PC-3 (cell line): ENCODE measurements at places on chromosomes 11 and 22. TPM values are rescaled to one million over a fixed set of nuclear protein-coding genes. Genes with fewer than 3 reads are reported as not detected.

The PIH1D2 gene
- total RNA-seq: 0.75 and 1.7 TPM in 2 replicates

GRCh38 chr11:103228807-103229206 lies 119.6 kb downstream of the DYNC2H1 start:
- no peaks in the 10 kb centered on the region for H3K36me3 ChIP-seq
- H3K27me3 ChIP-seq: no peaks in the 10 kb centered on the region
- no peak for DNase-seq
- H3K27ac ChIP-seq: no peak overlapping the region
- no peak overlapping the region for H3K4me3 ChIP-seq
- no peaks in the 10 kb centered on the region for H3K4me1 ChIP-seq

The GLYAT gene
- total RNA-seq: not detected in 2 replicates

DNA sequence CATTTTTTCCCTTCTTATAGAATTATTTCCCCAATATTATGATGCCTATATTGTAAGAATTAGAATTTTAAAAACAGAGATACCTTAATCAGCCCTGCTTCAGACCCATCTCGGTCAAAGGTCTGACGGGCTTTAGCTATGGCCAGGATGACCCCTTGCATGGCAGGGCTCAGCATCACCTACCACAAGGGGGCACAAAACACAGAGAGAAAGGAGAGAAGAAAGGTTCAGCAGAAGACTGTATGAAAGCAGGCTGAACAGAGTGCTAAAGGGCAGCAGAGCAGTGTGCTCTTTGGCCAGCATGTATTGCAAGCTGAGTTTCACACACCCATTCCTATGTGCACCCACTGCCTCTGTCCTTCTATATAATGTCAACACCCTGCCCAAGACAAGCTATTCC lies 26.8 kb downstream of the CLDN25 start:
- peak; percentile 59 for DNase-seq
- peaks cover 34% of the 10 kb centered on the region; the same call in 1 of the 2 replicates for H3K36me3 ChIP-seq
- no peak overlapping the region for H3K27ac ChIP-seq
- H3K4me1 ChIP-seq: peaks cover 5% of the 10 kb centered on the region; the same call in 1 of the 2 replicates
- H3K27me3 ChIP-seq: no peaks in the 10 kb centered on the region

DNA sequence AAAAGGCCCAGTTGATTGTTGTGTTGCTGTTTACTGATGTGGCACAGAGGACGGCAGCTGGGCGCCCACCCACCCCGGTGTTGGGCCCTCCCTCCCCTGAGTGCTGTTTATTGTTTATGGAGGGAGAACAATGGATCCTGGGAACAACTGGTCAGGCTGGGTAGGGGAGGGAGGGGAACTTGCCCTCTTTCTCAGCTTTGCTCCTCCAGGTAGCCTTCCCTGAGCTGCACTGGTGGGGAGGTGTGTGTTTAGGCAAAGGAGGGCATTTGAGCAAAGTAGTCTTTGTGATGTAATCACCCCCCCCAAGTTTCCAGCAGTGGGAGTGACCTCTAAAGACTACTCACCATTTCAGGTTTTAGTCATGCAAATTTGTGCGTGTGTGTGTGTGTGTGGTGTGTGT lies 1035.3 kb downstream of the NTM start:
- H3K4me1 ChIP-seq: no peaks in the 10 kb centered on the region
- H3K4me3 ChIP-seq: no peak overlapping the region
- H3K36me3 ChIP-seq: no peaks in the 10 kb centered on the region
- DNase-seq: no peak
- no peaks in the 10 kb centered on the region for H3K27me3 ChIP-seq
- no peak overlapping the region for H3K27ac ChIP-seq

The GRAP2 gene
- 0.52 TPM in 1 of 2 replicates, not detected in the other for total RNA-seq

DNA sequence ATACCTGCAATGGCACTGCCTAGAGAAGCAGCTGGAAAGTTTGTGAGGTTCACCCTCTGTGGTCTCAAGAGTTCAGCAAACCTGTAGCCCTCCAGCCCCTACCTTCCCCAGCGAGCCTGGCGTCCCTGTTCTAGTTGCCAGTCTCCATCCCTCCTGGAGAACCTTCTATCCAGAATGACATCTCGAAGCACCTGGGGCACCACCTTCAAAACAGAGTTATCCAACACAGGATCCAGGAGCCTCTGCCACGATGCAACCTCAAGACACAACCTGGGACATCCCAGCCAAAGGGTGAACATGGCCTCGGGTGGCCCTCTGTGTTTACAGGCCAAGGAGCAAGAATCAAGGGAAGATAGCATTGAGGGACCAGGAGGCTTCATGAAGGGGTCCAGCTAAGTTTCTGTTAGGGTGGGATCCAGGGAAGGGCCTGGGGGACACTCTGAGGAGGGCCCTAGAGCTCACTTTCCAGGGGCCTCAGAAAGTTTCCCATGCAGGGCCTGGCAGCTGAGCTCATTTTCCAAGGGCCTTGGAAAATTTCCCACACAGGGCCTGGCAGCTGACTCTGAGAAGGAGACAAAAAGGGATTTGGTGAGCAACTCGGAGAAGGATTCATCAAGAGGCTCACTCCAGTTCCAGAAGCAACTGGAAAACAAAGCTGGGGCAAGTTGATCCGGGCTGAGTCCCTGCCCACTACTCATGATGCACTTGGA lies 36.9 kb upstream of the SYT13 start:
- H3K27me3 ChIP-seq: peaks cover 50% of the 10 kb centered on the region
- no peak overlapping the region for H3K27ac ChIP-seq
- H3K36me3 ChIP-seq: no peaks in the 10 kb centered on the region
- H3K4me1 ChIP-seq: no peaks in the 10 kb centered on the region

The CALCB gene
- total RNA-seq: not detected in 2 replicates
